ENCODE measurements at places on chromosomes 16 and 17.

- no peak for DNase-seq
Observed at GRCh38 chr16:54821731-54822130, 108.9 kb upstream of the IRX5 start.

- DNase-seq: no peak
Observed at GRCh38 chr16:89369266-89369895, 121.0 kb downstream of the ANKRD11 start.

DNA sequence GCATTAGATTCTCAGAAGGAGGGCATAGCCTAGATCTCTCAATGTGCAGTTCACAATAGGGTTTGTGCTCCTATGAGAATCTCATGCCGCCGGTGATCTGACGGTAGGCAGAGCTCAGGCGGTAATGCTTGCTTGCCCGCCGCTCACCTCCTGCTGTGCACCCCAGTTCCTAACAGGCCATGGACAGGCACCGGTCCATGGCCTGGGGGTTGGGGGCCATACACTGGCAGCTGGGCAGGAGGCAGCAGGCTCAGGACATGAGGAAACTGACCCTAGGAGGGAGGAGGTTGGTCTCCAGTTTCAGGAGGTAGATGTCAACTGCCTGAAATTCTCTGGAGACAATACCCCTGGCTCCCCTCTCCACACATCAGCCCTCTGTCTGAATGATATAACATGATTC lies 245.0 kb upstream of the CACNG5 start:
- DNase-seq: no peak

DNA sequence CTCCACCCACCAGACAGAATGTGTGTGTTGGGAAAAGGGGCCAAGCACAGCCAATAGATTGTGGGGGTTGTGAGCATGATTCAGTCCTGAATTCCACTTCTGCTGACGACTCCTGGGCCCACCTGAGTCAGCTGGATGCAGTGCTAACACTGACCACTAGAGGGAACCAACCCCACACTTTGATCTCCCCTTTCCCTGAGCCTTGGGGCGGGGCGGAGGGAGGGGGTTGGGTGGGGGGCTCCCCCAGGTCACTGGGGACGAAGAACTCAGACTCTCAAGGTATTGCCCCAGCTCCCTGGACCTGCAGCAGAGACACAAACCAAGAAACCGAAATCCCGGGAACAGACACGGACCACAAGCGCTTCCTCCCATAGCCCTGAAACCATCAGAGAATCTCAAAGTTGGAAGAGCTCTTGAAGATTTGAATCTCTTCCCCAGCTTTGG lies 621 bp upstream of the CSHL1 start:
- DNase-seq: peak; percentile 48

DNA sequence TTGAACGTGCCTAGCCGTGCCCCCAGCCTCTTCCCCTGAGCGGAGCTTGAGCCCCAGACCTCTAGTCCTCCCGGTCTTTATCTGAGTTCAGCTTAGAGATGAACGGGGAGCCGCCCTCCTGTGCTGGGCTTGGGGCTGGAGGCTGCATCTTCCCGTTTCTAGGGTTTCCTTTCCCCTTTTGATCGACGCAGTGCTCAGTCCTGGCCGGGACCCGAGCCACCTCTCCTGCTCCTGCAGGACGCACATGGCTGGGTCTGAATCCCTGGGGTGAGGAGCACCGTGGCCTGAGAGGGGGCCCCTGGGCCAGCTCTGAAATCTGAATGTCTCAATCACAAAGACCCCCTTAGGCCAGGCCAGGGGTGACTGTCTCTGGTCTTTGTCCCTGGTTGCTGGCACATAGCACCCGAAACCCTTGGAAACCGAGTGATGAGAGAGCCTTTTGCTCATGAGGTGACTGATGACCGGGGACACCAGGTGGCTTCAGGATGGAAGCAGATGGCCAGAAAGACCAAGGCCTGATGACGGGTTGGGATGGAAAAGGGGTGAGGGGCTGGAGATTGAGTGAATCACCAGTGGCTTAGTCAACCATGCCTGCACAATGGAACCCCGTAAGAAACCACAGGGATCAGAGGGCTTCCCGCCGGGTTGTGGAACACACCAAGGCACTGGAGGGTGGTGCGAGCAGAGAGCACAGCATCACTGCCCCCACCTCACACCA lies 724 bp downstream of the GAA start:
- no peak for DNase-seq

DNA sequence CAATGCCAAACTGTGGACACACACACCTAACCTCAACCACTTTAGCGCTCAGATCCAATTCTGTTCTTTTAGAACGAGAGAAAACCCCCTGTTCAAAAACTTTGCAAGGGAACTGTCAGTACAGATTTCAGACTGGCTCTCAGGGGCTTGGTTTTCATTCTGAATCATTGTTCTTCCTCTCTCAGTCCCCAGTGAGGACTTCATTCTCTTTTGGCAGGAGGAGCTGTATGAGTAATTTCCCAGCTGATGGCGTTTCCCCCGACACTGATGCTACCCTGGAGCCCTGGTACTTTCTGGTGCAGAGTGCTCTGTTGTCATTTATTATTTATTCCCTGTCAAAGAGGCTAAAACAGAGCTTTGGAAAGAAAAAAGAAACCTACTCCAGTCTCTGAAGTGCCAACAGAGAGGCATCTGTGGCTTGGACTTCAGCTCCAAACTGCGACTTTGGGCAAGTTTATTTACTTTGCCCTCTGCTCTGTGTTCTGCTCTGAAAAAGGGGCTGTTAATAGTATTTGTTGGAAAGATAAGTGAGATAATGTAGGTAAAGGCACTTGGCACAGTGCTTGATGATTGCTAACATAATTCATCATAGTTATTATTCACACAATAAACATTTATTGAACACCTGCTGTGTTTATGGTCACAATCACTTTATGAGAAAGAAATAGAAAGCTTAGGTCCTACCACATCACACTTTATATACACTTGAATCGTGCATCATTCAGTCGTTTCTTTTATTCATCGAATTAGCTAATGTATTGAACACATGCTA lies 28.3 kb downstream of the ETV4 start:
- DNase-seq: no peak

DNA sequence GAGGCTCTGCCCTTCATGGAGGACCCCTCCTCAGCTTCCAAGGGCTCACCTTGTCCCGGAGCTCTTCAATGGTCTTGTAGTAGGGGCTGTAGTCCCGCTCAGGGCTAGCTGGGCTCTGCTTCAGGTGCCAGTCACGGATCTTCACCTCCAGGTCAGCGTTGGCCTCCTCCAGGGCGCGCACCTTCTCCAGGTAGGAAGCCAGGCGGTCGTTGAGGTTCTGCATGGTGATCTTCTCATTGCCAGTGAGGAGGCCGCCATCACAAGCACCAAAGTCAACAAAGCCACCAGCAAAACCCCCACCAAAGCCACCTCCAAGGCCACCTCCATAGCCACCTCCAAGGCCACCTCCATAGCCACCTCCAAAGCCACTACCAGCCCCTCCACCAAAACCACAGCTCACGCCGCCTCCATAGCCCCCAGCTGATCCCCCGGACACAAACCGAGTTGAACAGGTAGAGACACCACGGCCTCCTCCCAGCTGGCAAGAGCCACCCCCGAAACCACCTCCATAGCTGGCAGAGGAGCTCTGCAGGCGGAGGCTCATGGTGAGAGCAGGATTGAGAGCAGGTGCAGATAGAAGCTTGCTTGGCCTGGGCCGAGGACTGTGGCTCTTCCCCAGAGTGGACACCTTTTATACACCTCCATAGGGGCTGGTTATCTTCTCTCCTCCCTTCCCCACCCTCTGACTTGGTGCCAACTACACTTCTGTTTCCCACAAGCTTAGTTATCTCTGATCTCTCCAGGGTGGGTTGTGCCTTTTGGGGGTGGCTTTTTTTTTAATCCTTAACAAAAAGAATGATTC lies at the start of gene KRT13:
KRT13 (minus strand) TSS at position 606 of the 802 bp plus-strand sequence; CDS start at position 544, 62 bp downstream.
- DNase-seq: no peak

DNA sequence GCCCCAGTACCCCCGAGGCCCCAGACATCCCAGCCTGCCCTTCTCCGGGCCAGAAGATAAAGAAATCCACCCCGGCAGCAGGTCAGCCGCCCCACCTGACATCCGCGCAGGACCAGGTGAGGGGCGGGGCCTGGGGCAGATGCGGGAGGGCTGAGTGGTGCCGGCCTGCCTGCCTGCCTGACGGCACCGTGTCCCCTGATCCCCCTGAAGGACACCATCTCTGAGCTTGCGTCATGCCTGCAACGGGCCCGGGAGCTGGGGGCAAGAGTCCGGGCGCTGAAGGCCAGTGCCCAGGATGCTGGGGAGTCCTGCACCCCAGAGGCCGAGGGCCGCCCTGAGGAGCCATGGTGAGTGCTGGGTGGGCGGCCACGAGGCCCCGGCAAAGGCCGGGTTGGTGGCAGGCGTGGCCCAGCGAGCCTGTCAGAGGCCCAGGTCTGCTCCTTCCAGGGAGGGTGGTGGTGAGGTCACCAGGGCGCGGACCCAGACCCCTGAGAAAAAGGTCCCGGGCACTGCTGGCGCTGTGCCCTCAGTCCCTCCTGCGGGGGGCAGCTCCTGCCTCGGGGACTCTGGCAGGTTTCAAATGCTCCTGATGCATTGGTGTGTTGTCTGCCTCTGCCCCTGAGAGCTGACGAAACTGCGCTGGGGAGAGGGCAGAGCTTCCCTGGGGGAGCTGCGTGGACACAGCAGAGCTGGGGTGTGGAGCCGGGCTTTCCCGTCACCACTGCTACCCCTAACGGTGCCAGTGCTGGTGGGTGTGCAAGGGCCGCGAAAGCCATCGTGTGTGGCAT lies 1.2 kb downstream of the CDT1 start:
- DNase-seq: no peak

GRCh38 chr17:310111-311010 lies 42.2 kb downstream of the RPH3AL start:
- DNase-seq: no peak

DNA sequence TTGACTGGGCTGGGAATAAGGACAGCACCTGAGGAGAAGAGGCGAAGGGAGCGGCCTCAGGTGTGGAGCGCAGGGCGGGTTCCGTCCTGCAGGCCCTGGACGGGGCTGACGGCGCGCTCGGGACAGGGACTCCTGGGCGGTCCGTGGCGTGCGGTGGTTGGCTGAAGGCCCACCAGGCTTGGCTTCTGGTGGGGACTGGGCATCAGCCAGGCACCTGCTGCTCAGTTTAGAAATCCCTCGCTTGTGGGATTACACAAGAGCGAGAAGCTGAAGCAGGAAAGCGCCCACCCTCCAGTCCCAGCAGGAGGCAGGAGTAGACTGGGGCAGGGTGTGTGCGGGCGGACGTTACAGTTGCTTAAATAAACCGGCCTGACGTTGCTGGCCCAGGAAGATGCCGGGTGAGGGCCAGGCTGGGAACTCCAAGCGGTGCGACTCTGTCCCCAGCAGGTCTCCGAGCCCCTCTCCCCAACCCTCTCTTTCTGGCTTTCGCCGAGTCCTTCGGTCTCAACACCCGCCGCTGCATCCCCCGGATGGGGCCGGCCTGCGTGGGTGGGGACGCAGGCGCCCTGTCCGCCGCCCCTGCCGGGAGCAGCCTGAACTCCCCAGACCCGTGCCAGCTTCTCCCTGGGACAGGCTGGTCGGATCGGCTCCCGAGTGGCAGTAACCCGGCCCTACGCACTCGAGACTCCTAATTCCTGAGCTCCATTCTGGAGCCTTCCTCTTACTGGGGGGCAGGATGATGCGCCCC lies 639 bp downstream of the MIF4GD start:
- DNase-seq: peak; percentile 57

DNA sequence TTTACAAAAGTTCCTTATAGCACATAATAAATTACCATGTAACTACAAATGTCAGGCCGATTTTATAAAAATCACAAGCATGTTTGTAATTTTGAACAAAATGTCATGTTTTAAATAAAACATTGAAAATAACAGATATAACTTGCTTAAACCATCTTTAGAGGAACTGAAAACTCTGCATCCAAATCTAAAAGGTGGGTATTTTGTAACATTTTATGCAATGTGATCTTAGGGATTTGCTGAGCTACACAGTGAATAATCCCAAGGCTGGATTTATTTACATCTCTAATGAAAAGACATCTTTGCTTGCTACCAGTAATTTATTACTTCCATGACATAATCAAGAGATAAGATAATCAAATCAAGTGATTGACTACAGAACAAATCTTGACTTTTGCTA lies 47.5 kb downstream of the N4BP1 start:
- DNase-seq: no peak

GRCh38 chr17:43219001-43219400 lies 7.3 kb downstream of the TMEM106A start:
- DNase-seq: no peak

- DNase-seq: no peak
Observed at GRCh38 chr16:76081967-76082366, 195.2 kb upstream of the CNTNAP4 start.

DNA sequence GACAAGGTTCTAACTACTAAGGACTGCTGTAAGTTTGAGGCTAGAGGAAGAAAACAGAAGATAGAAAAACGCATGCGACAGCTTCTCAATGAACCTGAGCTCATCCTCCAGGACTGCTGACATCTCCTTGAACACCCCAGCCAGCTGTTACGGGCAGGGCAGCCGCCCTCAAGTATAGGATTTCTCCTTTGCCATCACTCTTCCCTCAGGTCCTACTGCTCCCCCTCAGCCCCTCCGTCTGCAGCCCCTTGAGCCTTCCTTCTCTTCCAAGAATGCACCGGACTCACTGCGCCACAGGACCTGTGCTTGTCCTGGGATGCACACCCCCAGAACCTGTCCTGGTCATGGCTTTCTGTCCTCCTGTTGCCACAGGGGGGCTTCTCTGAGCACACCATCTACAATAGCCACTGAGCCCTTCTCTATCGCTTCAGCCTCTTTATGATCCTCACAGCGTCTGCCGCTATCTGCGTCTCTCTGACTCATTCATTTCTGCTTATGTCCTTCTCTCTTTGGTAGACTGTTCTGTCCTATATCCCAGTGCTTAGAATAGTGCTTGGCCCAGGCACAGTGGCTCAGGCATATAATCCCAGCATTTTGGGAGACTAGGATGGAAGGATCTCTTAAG lies 15.7 kb upstream of the XYLT2 start:
- DNase-seq: no peak

GRCh38 chr16:48359983-48360382 lies 25.2 kb downstream of the SIAH1 start:
- DNase-seq: no peak

DNA sequence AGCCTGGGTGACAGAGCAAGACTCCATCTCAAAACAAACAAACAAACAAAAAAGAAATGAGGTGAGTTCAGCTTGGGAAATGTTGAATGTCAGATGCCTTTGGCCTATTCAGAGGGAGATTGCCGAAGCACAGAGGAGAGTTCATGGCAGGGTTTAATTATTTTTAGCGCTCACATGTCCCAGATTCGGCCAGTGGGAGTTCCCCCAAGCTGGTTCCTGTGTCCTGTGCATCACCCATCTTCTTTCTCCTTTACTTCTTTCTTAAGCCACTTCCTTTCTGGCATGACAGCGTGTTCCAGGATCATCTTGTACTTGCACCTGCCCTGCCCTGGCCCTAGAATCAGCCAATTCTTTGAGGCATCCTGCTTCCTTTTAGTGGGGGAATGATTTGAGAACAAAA lies 9.2 kb downstream of the MPV17L start:
- DNase-seq: no peak

- DNase-seq: peak; percentile 66
Observed at GRCh38 chr16:23801378-23801777, 34.4 kb upstream of the PRKCB start.
